ENCODE measurements at places on chromosomes 2 and 18.

DNA sequence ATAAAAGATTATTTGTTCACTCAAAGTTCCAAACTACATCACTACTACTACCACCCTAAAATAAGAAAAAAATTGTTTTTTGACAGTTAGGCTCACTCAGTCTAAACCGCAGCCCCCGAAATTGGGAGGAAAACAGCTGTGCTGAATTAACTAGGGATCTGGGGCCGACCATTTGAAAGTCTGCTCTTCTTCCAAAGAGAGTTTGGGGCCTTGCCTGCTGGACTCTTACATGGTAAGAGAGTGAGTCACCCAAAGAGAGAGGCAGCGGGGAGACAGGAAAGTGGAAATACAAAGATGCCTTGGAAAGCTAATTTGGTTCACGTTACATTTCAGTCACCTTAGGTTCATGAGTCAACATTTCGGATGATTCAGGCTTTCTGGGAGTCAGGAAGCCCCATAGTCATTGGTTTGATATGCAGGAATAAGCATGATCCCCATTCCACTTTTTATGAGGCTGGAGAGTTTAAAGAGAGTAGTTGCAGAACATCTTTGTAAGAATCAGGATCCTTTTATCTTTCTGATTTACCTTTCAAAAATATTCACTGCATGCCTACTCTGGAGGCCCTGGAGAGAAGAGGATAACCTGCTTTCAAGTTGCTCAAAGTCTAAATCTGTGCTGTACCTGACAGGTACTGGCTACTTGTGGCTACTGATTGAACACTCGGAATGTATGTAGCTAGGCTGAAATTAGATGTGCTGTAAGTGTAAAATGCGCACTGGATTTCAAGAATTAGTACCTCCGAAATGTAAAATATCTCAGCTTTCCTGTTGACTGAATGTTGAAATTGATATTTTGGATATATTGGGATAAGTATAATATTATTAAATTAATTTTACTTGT, 995 bp upstream of the RTN4 start:
- peak; percentile 99 for DNase-seq

DNA sequence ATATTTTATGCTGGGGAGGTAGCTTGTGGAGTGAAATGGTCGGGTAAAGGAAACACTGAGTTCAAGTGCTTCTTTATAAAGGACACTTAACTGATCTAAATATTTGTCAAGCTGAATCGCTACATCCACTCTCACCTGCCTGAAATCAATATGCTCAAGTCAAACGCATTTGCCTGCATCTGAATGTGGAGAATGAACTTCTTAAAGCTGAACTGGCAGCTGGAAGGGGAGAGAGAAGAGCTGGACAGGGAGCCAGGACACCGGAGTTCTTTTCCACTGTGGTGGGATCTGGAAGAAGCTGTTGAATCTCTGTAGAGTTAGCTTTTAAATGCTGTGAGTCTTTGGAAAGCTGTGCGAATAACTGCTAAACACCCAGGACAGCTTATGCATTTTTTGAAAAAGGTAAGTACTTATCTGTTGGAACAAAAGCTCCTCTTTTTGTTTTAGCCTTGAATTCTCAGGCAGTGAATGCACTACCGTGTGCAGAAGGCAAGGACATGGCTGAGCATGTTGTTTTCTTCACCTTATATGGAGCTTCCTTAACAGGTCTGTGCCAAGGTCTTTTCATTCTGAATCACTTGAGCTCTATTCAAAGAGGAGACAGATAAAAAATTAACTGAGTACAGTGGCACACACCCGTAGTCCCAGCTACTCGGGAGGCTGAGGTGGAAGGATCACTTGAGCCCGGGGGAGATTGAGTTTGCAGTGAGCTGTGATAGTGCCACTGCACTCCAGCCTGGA, 74.2 kb upstream of the KLF7 start:
- DNase-seq: no peak

GRCh38 chr2:236580746-236581355, 11.2 kb downstream of the ACKR3 start:
- no peak for DNase-seq

DNA sequence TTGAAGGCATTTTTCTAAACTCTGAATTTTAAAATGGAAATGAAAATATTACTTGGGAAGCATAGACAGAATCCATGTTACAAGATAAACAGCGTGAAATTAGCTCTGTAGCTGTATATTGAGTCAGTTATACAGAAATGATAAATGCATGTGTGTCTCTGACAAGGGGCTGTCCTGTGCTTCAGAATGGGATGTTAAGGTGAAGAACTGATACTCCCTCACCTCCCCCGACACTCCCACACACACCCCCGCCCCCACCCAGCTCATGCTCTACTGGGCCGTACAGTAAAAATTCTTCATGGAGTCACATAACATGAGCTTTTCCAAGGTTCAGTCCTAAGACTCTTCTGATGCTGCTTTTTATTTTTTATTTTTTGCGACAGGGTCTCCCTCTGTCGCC, 869 bp upstream of the THUMPD2 start:
- DNase-seq: no peak

DNA sequence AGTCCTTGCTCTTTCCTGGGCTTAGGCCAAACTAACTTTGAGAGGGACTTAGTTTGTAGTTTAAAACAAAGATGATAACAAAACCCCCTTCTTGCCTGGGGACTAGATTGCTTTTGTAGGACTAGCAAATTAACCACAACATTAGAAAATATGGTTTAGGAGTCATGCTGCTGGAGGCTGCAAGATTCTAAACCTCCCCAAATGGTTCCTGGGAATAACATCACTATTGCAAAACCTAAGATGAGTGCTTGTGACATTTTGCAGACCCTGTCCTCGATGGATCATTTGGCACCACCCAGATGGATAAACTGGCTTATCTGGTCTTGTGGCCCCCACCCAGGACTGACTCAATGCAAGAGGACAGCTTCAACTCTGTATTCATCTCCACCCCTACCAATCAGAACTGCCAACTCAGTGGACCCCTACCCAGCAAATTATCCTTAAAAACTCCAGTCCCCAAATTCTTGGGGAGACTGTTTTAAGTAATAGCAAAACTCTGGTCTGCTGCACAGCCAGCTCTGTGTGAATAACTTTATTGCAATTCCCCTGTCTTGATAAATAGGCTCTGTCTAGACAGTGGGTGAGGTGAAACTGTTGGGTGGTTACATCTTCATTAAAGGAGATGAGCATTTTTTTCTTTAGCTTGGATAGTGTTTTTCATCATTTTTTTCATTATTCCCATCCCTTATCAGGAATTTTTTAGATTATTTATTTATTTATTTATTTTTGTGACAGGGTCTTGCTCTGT, 58.9 kb downstream of the SPTBN1 start:
- DNase-seq: no peak

DNA sequence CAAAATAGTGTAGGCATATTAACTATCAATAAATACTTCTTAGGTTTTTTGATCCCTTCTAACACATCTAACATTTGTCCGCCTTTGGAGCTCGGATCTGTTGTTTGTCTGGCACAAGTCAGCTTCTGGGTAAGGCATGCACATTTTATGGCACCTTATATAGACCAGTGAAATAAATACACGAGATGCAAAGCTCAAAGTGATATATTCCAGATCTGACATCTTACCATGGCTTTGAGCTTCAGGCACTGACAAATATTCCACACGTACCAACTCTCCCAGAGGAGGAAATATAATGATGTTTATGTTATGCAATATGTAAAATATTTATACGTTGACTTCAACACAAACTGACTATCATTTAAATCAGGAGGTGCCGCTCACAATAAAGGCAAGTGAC, 430.1 kb upstream of the SMIM21 start:
- DNase-seq: no peak

DNA sequence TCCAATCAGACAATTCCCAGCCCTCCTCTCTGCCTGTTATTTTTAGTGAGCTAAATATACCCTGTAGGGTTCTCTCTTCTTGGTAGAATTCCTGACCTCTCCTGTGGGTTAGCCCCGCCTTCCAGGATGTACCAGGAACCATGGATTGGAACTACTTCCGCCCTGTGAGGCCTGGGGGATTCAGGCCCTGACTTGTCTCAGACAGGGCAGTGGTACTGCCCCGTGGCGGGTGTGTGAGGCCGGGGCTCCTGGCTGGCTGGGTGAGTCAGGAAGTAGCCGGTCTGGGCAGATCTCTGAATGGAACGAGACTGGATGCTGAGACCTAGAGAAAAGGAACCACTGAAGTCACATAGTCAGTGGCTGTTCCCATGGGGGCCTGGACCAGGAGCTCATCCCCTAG, 50.5 kb downstream of the DYSF start:
- DNase-seq: no peak

- no peak for DNase-seq
Observed at GRCh38 chr18:48617844-48618497, 79.1 kb downstream of the CTIF start.

GRCh38 chr2:171492664-171493063, 29.6 kb upstream of the CYBRD1 start:
- DNase-seq: no peak

GRCh38 chr18:75915941-75916623, 488.6 kb upstream of the SMIM21 start:
- no peak for DNase-seq

DNA sequence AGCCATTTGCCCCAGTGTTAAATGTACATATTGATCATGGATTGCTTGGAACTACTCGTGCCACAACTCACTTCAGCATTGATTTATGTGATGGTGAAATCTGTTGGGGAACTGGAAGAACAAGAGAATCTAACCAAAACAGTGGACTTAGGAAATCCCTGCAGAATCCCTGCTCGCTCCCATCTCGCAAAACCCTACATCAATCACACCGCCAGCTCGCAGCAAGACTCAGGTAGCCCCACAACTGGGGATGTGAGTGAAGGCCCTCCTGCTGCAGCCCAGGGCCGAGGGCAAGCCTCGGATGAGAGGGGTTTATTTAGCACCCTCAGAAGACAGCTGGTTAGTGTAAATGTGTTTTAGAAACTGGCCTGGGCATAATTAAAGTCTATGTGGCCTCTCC, 171.6 kb downstream of the ANAPC1 start:
- no peak for DNase-seq

- peak; percentile 48 for DNase-seq
Observed at GRCh38 chr2:65728477-65729180, 296.2 kb upstream of the SPRED2 start.

Measured in HCT116 (cell line).